Left ventricle myocardium superior (tissue), 1 donor: ENCODE measurements at places on chromosomes 5 and 9. TPM values are rescaled to one million over a fixed set of nuclear protein-coding genes. Genes with fewer than 3 reads are reported as not detected.

DNA sequence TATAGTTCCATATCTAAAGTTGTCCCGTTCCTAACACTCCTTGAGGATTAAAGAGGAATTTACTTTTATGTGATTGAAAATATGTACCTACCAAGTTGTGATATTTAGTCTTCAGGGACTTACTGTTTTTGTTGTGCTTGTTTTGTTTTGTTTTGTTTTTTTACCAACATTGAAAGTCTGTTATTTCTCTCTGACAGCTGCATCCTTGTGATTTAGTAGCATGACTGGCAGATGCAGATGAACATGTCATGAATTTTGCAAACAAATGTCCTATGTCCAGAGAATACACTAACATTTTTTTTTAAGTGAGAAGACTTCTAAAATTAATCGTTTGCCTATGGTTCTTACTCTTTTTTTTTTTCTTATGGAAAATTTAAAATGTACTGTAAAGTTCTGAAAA, 85.4 kb downstream of the MAN2A1 start:
- DNase-seq = no peak

- no peak for DNase-seq
Observed at GRCh38 chr9:72581694-72582093, 60.3 kb downstream of the TMC1 start.

Gene SLC34A3
- total RNA-seq = not detected

DNA sequence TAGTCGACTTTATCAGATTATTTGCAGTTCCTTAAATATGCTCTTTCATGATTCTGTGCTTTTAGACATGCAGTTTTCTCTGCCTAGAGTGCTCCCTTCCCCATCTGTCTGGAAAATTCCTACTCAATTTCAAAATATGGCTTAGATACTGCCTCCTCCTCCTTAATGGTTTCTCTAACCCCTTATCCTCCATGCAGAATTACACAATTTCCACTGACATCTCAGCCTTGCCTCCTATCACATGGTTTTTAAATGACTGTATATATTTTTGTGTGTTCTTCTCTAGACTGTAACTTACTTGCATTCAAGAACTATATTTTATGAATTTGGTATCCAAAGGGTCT, 85.2 kb downstream of the SLC44A1 start:
- no peak for DNase-seq

Gene PLAC8L1
- 0.45 TPM for total RNA-seq

- DNase-seq = peak; percentile 78
Observed at GRCh38 chr9:35907711-35908503, 1.4 kb upstream of the SPAAR start.

Gene ZBTB26
- 5.4 TPM for total RNA-seq

Gene POLR3G
- 1.5 TPM for total RNA-seq

DNA sequence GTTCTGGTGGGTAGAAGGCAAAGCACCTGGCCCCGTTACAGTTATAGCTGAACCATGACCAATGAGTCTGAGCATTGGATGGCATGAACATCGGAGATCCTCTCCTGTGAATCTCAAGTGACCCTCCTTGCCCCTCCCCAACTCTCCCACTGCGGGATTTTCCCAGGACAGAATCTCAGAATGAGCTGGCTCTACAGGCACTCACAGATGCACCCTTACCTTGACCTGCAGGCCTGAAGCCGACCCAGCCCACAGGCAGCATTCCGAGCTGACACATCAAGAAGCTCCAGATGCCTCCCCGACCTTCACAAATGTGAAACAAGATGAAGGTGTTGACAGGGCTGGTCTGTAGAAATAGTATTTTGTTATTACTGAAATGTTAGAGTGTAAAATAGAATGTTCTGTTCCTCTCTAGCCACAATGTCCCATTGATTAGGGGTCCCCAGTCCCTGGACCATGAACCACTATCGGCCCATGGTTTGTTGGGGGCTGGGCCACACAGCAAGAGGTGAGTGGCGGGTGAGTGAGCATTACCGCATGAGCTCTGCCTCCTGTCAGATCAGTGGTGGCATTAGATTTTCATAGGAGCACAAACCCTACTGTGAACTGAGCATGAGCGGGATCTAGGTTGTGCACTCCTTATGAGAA, 263.4 kb downstream of the AUH start:
- no peak for DNase-seq

DNA sequence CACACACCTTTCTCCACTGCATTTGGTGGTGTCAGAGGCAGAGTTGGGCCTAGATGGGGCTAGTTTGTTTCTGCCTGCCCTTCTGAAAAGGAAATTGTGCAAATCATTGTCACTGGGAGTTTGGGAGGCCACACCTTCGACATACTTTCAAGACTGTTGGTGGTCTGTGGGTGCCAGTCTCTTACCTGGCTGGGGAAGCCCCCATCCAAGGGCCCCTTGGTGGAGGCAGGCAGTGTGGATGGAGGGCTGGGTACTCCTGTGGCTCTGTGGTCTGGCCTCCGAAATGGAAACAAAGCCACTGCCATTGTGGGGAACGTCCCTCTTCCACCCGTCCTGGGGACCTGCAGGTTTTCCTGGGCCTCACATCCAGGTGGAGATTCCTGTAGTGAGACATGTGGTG, 10.9 kb upstream of the PHYHD1 start:
- DNase-seq = no peak

Gene CRHBP
- 0.92 TPM for total RNA-seq

DNA sequence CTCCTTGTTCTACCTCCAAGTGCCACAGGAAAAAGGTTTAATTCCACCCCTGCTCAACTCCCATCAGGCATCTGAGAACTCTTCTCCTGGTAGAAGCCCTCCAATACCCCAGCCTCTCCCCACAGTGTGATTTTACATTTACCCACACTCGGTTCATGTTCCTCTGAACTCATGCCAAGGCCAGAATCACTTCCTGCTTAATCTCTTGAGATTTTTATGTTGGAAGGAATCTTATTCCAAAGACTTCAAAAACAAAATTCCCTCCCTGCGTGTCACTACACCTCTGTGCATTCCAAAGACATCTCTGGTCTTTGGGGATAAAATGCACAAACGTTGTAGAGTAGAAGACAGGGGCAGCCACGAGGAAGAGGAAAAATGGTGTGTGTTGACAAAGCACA, 186.8 kb downstream of the ACTL7B start:
- DNase-seq = no peak

DNA sequence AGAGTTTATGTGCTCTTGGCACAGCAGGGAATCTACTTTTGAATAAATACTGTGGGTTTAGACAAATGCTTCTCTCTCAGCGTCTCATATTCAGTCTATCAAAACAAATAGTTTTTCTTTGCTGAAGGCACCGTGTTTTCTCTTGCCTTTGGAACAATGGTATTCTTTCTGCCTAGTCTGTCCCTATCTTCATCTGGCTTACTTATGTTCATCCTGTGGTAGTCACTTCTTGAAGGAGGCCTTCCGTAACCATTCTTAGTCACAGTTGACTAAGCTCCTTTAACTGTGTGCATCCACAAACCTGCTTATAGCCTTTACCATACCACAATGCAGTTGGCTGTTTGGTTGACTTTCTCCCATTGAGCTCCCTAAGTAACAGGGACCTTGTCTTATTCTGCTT, 45.9 kb downstream of the LARP1 start:
- no peak for DNase-seq

DNA sequence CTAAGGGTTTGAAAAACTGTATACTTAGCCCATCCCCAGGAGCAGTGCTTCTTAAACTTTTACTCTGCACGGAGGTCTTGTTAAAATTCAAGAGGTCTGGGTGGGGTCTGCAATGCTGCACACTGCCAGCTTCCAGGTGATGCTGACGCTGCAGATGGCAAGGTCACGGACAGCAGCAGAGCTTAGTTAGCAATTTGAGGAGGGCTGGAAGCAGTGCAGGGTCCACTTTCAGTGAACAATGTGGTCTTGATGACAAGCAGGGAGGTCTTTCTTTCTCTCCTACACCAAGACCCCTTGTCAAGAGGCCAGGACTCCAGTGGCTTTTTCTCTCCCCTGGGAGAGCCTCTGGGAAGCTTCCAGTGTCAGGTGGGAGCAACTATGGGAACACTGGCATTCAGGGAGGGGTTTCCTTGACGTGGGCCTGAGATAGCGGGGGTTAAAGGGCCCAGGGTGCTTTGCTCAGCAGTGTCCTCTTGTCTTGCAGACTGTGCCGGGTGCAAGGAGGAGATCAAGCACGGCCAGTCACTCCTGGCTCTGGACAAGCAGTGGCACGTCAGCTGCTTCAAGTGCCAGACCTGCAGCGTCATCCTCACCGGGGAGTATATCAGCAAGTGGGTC, 65.0 kb upstream of the AFAP1L1 start:
- peak; percentile 49 for DNase-seq

DNA sequence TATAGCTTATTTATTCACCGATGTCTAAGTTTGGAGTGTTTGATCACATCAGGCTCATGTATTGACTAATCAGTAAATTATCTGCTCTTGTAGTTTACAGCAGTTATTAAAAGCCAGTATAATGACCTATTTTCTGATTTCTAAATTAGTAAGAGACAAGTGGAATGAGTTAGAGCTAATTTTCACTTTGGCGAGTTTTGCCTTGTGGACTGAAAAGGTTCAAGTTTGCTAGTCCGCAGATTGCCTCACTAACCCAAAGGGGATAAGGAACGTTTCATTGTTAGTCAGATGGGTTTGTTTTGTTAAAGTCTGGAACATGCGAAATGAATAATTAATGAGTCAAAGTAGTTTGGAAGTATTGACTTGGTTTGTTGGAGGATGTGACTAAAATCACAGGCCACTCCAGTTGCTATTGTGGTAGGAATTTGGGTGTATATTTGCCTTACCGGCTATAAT, 40.1 kb downstream of the SMARCA2 start:
- no peak for DNase-seq

DNA sequence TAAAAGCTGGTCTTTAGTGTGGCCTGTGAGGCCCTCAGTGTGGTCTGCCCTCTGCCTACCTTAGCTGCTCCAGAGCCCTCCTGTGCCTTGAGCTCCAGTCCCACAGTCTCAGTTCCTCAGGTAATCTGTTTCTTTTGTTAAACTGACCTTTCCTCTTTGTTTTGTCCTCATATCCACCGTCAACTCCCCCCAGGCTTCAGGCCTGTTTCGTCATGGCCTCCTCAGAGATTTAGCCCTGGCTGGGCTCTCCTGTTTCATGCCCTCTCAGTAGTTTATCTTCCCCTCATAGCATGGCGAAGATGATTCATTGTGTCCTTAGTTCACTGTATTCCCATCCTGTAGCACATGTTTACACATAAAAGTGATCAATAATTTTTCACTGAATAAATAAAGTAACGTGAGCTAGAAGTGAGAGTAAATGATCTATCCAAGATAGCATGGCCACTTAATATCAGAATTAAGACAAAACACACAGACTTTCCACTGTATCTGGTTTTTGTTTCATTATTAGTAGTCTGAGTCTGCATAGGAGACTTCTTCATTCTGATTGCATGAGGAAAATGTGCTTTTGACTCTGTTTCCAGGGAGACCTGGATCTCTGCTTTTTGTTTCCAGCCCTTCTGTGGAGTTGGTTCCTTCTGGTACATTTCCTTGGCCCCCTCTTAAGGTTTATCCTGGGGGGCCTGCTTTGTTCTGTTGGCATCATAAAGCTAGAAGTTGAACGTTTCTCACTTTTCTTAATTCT, 70.5 kb downstream of the SNX24 start:
- no peak for DNase-seq

- no peak for DNase-seq
Observed at GRCh38 chr9:116377179-116377798, 223.7 kb downstream of the PAPPA start.

- no peak for DNase-seq
Observed at GRCh38 chr5:138903130-138903775, 28.1 kb upstream of the LRRTM2 start.

Gene LTC4S
- 7.1 TPM for total RNA-seq

Gene SOHLH1
- total RNA-seq = not detected

GRCh38 chr5:2203774-2204173, 321.0 kb upstream of the IRX4 start:
- DNase-seq = no peak

GRCh38 chr9:135240871-135241311, 153.4 kb downstream of the OLFM1 start:
- peak; percentile 13 for DNase-seq

GRCh38 chr5:124808842-124809268, 62.4 kb upstream of the ZNF608 start:
- no peak for DNase-seq

- DNase-seq = no peak
Observed at GRCh38 chr5:128220841-128221240, 137.3 kb downstream of the SLC12A2 start.

GRCh38 chr9:17068671-17069070, 66.2 kb upstream of the CNTLN start:
- no peak for DNase-seq

Gene C6
- 44.6 TPM for total RNA-seq

- DNase-seq = peak; percentile 85
Observed at GRCh38 chr9:94681508-94681907, 42.2 kb upstream of the FBP1 start.

GRCh38 chr5:179926657-179927056, 19.0 kb upstream of the TBC1D9B start:
- no peak for DNase-seq

Gene SLC25A2
- not detected for total RNA-seq

GRCh38 chr5:132877466-132877865, 4.0 kb downstream of the LEAP2 start:
- no peak for DNase-seq

DNA sequence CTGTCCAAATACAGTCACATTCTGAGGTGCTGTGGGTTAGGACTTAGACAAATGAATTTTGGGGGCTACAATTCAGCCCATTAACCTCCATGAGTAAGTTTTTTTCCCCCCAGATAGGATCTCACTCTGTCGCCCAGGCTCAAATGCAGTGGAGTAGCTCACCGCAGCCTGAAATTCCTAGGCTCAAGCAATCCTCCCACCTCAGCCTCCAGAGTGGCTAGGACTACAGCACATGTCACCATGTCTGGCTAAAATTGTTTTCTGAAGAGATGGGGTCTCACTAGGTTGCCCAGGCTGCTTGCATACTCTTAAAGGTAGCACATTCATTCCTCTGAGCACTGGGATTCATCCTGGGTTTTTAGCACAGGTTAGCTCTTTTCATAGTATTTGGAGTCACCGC, 22.2 kb downstream of the PPP2CA start:
- DNase-seq = no peak

Gene LRRC19
- not detected for total RNA-seq

DNA sequence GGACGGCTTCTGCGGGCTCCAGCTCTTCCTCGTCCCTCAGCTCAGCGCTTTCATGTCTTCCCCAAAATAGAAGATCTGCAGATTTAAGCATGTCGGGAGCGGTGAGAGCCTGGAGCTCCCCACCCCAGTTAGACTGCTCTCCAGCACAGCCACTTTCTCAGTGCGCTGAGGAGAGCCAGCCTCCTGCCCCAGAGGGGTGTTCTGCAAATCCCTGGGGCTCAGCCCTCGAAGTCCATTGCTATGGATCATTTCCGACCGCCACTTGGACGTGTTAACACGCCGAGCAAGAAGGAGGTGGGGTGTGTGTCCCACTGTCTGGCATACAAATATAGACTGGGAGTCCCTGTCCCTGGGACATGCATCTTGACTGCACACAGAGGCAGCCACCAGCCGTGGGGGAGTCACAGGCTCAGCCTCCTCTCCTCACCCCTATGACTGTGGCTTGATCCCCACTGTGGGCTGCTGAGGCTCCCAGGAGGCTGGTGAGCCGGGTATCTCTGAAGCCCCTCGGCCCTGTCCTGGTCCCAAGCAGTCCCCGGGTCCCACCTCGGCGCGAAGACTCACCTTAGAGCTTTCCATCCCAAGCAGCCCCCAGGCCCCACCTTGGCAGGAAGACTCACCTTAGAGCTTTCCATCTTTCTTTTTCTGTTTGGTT, 30.0 kb upstream of the RNF130 start:
- DNase-seq = peak; percentile 16
